Mucosa of descending colon (tissue), 3 donors: ENCODE measurements at places on chromosomes 3 and 15. TPM values are rescaled to one million over a fixed set of nuclear protein-coding genes. Genes with fewer than 3 reads are reported as not detected.

DNA sequence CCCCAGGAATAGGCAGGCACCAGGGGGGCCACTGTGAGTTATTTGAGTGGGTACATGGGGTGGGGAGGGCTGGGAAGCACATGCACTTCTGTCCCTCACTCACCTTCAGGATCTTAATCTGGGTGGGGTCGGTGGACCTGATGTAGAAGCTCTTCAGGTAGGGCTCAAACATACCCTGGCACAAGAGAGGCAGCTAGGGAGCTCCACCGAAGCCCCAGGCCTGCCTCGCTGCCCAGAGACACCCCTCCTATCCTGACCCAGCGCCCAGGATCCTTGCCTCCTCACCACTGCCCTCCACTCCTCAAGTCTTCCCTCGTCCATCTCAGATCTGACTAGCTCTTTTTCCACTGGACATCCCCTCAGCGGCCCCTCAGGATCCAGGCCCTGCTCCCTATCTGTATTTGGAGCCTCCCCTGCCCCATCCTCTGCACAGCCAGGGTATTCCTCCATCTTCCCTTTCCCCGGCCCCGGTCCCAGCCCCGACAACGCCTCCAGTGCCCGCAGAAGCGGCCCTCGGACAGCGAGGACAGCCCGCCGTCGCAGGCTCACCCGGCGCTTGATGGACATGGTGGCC, 30.0 kb downstream of the AP3B2 start:
- DNase-seq, result no peak

- DNase-seq, result no peak
Measured at GRCh38 chr3:159919873-159920272, 68.8 kb upstream of the IL12A start.

DNA sequence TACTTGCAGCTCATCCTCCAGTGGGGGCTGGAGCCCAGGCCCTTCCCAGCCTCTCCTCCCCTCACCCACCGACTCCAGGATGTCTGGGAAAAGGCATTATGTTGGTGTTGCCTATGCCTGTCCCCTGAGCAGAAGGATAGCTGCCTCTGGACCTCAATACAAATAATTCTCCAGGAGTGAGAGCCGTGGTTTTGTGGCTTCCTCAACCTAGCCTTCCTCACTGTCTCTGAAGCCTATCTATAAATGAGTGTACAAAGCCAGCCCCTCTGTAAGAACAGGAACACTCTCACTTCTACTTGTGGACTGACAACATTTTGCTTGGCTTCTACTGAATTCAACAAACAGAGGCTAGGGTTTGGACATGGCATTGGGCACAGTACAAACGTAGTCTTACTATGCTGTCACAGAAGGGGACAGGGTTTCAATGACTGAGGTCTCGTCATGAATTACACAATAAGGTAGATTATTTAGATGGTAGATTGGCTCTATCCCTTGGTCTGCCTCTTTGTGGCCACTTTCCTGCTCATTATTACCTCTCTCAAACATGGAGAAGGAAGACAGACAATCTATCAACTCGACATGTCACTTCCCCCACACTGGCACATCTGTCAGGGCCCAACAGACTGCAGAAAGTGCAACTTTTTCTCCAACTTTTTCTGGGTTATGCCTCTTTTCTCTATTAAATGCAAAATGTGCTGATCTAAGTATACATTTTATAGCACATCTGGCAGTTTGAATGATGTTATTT, 82.8 kb upstream of the MEX3B start:
- DNase-seq, result no peak

GRCh38 chr15:69398491-69398891, 15.7 kb upstream of the KIF23 start:
- no peak for DNase-seq

- DNase-seq, result no peak
Measured at GRCh38 chr15:54839379-54839778, 357.4 kb downstream of the RSL24D1 start.

DNA sequence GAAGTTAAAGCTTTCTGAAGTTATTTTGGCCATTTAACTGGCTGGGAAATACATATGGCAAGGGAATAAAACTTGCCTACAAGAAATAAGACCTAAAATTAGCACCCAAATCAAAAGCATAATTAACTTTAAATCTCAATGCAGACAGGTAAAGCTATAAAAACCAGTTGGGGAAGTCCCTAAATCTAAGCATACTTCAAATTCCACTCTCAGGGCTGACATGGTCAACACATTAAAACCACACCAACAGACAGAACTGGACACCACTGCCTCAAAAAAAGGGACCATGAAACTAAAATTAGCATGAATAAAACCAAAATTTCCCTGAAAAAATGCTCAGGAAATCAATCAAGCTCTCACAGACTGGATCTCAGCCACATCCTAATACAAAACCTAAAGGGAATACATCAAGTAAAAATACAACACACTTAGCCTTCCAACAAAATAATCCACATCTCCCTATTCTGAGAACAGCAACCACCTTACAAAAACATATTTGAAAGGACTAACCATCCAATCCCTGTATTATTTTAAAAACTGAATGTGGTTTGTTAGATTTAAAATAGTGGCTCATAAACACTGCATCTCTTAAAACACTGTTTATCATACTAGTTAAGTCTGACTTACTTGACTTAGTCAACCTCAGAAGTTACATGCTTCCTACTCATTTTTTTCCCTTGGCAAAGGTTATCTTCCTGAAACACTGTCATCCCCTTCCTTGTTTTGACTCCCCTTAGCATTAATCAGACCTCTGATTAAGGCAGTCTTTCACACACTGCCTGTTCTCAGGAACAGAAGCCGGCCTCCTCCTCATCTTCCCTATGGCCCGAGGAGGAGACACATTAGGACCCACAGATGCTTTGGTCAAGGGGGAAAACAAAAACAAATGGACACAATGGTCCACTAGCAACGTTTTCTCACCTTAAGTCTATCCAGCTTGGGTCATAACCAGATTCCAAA, 8.3 kb downstream of the TRA2B start:
- no peak for DNase-seq

- no peak for DNase-seq
Measured at GRCh38 chr15:67533873-67534272, 8.6 kb upstream of the MAP2K5 start.

DNA sequence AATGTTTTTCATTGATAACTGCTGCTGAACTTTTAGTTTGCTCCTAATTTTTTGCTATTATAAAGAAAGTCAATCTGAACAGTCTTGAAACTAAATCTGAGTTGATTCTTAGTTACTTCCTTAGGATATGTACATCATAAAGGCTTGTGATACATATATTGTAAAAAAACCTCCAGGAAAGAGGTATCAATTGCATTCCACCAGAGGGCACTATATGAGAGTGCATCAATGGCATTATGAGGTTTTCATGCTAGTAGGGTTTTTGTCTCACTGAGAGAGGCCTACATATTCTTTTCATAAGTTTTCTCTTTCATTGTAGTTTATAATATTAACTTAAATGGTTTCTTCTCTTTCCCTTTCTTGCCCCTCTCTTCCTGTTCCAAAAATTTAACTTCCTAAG, 46.9 kb downstream of the PIK3R4 start:
- peak; percentile 32 for DNase-seq

- DNase-seq, result no peak
Measured at GRCh38 chr3:197021231-197021630, 8.4 kb downstream of the MELTF start.

Gene QRICH1
- total RNA-seq, result 104 TPM

Gene NR1I2
- total RNA-seq, result 141 TPM
